ENCODE measurements at places on chromosomes 4 and X.

GRCh38 chrX:56232221-56233082 is at the start of gene KLF8:
TSS of gene KLF8 (plus strand) at chrX:56232356. CDS start at chrX:56233335, 979 bp downstream.
- peak; percentile 29 for DNase-seq

- no peak for DNase-seq
Measured at GRCh38 chr4:174528226-174528625, 5.9 kb upstream of the HPGD start.

DNA sequence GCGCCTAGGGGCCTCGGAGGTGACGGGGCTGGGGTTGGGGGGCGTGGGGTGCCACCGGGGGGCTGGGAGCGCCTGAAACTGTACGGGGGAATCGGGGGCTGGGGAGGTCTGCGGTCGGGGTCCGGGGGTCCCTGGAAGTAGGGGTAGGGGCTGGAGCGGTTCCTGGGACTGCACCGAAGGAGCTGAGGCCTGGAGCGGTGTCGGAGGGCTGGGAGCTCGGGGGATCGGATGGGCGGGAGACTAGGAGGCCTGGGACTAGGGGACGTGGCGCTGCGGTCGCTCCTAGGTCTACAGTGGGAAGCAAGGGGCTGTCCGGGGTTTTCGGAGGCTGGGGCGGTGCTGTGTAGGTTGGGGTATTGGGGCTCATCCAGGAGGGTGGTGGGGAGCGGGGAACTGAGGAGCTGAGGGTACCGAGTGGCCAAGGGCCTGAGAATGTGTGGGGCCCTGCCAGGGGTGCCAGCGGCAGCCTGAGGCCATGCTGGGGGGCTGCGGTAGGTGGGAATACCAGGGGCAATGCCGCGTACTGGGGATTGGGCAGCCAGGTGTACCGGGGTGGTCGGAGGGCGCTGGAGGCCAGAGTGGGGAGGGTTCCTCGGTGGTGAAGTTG is 562 bp downstream of the AKAP17A start:
- peak; percentile 20 for DNase-seq

GRCh38 chr4:161907590-161907955 is 256.2 kb downstream of the FSTL5 start:
- no peak for DNase-seq

GRCh38 chrX:11553594-11553993 is 112.1 kb downstream of the ARHGAP6 start:
- DNase-seq = no peak

All from AG08395 (cell line).